LoVo (cell line): ENCODE measurements at places on chromosomes 11 and 22.
A peak's percentile ranks its signal among the peaks of the same experiment; 100 is the strongest.

DNA sequence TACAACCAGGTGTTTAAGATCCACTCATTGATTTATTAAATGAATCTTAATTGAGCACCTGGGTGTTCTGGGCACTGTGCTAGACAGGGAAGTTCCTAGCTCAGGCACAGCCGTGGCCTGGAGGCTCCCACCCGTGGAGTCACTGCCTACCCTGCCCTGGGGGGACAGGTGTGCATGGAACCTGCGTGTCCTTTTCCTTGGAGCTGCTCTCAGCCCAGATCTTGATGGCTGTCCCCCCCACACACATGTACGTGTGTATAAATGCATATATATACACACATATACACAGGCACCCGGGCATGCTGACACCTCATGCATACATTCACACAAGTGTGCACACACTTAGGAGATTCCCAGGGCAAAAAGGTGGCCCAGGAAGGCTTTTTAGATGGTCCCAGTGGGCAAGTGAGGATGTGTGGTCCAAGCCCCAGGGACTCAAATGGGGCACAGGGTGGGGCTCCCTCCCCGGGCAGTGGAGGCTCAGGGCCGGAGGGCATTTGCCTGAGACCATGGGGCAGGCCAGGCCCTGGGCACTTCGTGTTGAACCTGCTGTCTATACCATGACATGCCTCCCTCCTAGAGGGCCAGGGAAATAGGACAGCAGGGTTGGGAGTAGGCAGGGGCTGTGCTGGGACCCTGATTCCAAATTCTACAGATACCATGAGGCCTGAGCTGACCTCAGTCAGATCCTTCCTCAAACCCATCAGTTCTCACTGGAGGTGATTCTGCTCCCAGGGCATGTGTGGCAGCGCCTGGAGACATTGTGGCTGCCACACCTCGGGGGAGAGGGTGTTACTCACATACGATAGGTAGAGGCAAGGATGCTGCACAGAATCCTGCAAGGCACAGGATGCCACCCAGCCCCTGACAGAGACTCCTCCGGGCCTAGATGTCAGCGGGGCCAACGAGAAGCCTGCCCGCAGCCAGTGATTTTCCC, 77.8 kb downstream of the BCR start:
- no peak for DNase-seq

DNA sequence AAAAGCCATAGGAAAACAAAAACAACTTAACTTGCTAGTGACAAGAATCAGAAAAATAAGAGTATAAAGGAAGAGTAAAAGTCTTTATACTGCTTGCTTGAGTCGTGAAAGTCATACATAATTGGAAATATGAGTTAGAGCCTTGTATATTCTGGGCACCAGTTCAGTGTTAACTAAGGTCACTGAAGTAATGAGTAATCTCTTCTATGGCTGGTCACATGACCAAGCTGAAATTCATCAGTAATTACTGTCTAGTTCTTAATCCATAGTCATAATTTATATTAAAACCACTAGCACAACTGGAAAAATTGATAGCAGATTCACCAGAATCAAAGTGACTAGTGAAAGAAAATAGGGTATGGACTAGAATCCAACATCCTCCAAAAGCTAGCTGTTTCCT, 84.4 kb upstream of the SLC5A12 start:
- DNase-seq = no peak

DNA sequence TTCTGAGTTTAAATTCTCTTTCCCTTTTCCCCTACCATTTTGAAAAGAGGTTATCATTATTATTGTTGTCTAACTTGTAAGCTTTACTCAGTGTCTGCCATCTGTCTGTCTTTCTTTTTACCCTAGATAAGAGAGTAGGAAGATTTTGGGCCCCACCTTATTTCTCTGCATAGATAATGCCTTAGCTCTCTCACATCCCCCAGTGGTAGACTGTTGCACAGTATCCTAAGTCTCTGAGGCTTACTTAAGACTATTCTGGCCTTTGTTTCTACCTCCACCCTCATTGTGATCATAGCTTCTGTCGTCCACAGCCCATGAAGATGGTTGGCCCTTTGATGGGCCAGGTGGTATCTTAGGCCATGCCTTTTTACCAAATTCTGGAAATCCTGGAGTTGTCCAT, 3.6 kb upstream of the OR51L1 start:
- DNase-seq = no peak

DNA sequence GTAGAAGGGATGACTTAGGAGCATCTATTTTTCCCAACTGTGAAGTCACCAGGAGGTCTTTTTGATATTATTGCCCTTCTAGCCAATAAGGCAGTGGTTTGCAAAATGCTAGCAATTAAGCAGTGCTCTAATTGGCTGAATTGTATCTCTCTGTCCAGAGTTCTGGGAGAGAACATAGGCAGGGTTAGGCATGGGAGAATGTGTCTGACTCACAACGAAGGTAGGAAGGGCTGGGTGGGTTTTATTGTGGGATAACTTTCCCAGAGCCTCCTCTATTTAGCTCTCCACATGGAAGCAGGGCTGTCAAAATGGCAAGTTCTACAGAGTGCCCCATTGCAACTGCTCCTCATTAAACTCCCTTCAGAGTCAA, 415.9 kb upstream of the CADM1 start:
- DNase-seq = no peak

DNA sequence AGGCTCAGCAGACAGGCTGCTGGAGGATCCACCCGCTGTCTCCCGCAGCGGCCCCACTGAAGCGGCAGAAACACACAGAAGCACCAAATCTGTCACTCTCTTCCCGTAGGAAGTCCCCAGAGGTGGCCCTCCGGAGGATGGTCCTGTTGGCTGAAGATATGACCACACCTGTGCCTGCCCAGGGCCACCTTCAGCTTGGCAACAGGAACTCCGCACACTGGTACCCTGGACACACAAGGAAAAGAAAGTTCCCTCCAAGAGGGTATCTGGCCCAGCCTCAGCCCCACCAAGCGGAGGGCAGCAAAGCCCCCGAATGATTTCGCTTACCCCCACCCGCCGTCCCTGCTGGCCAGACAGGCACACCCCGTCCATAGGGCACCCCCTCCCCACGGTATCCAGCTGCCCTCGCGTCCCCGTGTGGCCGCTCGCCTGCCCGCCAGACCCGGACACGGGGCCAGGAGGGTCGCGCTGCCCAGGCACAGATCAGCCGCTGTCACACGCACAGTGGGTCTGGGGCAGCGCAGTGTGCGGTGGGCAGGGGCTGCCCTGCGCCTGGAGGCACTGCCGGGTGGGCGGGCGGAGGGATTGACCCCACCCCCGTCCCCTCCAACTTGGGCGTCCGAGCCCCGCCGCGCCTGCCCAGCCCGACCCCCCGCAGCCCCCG, 7.0 kb downstream of the RASSF7 start:
- DNase-seq = no peak

DNA sequence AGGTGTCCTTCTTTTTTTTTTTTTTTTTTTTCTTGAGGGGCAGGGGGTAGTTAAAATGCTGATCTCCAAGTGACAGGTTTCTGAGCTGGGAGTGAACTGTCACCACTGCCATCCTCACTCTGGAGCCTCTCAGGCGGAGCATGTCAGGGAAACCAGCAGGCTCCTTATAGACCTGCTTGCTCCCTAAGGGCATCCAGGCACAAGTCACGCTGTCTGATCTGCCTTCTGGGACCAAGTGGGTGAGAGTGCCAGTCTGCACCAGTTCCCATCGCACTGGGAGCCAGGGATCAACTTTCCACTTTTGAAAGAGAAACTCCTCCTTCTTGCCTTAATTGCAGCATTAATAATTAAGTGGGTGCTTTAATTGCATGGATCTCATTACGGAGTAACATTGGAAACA, 537.9 kb upstream of the CADM1 start:
- no peak for DNase-seq

DNA sequence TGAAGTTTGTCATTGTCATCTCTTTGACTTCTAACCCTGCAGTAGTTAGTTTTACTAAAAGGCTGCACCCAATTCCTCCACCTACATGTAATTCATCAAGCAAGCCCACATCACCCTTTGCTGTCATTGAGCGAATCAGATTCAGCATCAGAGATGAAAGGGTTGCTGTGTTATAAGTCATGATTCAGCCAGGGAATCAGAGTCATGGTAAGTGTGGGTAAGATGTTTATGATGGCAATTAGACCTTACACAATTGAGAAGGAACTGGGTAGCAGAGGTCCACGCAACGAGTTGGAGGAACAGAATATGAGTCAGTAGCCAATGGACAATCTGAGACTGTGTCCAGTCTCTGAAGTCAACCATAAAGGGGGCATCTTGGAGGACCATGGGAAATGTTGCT, 162.8 kb upstream of the SNX19 start:
- no peak for DNase-seq

DNA sequence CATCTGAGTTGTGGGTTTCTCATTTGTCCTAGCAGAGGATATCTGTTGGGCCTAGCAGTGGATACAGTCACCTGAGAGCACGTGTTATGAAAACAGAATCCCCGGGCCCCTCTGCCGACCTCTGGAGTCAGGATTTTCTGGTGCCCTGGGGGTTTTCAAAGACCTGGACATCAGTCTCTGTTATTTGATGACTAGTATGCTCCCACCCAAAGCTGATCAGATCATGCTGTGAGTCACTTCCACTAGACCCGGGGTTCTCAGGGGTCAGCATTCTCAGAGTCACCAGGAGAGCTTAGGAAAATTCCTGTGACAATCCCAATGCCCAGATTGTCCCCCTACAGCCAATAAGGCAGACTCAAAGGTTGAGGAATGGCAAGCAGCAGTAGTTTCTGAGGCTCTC, 38.7 kb downstream of the KCNJ1 start:
- DNase-seq = no peak

DNA sequence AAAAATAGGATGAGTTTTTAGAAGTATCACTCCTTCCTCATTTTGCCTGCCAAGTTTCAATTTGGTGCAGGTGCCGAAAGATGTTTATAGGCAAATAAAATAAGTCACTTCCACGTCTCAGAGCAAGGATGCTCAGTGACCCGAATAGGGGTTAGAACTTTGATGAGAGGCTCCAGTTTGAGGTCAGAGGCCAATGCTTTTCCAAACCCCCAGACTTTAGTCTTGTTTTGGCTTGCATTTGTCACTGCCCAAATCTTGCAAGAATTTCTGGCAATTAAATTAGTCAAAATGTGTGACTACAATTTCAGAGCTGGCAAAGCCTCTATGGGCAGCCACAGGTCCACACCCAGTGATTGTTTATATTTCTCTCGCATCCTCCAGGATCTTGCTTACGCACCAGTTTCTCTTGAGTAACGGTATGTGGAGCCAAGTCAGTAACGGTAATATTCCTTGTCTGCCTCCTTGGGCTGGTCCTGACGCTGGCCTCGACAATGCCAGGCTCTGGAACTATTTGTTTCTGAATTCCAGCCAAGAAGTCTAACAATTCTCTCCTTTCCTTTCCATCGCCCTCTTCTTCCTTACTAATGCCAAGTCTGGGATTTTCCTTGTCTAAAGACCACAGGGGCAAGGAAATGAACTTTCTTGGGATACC, 9.9 kb upstream of the NUP160 start:
- no peak for DNase-seq

- no peak for DNase-seq
Observed at GRCh38 chr22:40058265-40058664, 63.5 kb downstream of the FAM83F start.

DNA sequence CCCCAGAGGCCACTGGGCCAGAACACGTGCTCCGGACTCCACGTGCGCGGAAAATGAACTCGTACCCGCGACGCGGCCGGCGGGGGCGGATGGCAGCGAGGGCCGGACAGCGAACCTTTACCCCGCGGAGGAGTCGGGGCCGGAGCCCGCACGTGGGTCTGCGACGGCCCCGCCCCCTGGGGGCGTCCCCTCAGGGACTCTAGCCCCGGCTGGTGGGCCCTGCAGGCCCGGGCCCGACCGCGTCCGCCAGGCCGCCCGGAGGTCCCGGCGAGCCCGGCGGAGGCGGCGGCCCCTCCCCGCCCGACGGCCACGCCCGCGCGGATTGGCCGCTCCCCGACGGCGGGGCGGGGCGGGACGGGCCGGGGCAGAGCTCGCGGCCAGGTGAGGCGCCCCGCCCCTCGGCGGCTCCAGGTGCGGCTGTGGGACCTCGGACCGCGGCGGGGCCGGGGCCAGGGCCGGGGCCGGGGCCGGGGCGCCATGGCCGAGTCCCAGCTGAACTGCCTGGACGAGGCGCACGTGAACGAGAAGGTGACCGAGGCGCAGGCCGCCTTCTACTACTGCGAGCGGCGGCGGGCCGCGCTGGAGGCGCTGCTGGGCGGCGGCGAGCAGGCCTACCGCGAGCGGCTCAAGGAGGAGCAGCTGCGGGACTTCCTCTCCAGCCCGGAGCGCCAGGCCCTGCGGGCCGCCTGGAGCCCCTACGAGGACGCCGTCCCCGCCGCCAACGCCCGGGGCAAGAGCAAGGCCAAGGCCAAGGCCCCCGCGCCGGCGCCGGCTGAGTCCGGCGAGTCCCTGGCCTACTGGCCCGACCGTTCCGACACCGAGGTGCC, at the start of gene FAM83F:
Gene FAM83F, plus strand, starts transcription at position 389 of the 827 bp plus-strand sequence. Its CDS starts 89 bp downstream, at position 478.
- peak; percentile 69 for DNase-seq

DNA sequence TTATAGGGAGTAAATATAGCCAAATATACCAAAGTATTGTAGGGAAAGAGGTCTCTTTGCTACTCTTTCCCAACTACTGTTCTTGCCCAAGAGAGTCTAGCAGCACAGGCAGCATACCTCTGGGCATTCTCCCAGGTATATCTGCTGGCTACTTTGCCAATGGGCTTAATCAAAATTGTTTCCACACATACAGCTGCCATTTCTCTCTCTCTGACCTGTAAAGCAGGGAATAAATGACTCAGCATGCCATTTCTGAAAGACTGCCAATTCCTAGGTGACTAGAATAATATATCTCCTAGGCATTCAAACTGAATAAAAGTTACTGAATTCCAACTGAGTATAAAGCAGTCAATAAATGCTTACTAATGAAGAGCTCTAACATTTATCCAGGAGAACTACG, 44.6 kb downstream of the RDX start:
- DNase-seq = peak; percentile 29

DNA sequence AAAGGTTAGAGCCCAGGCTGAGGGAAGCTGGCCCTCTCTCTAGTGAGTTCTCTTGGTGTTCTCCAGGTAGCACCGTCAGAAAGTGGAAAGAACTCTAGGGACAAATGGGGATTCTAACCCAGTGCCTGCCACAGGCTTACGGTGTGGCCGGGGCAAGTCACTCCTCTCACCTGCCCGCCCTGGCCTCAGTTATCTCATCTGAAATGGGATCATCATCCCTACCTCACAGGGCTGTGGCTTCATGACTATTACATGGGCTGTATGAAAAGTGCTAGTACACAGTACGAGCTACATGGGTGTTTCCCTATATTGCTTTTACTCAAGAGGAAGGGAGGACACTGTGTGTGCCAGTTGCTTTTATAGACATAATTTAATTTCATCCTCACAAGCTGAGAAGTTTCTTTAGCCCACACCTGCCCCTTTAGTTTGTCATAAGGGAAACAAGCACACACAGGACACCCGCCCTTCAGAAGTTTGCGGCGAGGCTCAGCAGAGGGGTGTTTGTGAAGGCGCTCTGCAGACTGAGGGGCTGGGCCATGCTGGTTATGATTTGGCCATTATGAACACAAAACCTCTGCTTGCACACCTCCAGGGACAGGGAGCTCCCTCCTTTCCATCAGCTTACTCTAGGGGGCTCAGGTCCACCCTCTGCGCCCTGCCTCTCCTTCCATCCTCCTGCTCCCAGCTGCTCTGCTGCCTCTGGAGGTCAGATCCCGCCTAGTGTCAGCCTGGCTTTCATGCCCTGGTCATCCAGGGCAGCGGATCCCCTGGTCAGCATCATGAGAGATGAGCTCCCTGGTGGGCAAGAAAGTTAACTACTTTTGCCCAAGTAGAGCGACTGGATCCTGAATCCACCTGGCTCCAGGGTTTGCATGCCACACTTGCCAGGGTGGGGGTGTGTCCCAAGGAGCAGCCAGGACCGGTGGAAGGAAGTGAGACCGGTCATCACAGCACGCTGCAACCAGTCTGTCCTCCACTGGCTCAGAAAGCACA, 1.2 kb downstream of the KLHL35 start:
- DNase-seq = no peak
